Activated CD4-positive, alpha-beta T cell treated with anti-CD3 and anti-CD28 coated beads, Interleukin-2, amount 50 U/mL, for 48 hours (primary cell): ENCODE measurements at places on chromosomes 5 and 9.

DNA sequence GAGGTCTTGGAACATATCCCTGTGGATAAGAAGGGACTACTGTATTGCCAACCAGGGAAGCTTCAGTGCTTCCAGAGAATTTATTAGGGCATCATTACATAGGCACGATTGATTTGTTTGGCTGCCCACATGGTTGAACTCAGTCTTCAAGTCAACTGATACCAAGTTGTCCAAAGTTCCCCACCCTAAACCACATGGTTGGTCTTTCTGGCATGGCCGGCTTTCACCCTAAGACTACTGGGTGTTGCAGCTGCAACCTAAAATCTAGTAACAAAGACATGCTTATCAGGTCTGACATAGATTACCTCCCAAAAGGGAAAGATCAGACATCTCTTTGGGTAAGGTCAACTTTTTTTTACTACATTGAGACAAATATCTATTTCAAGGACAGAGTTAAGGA is 37.0 kb downstream of the FAF2 start:
- no peak for DNase-seq

- DNase-seq = no peak
Observed at GRCh38 chr5:122089096-122090013, 11.3 kb upstream of the LOX start.

- no peak for DNase-seq
Observed at GRCh38 chr5:113939988-113940387, 421.9 kb upstream of the KCNN2 start.

- DNase-seq = no peak
Observed at GRCh38 chr5:150605546-150605945, 34.9 kb upstream of the SYNPO start.

DNA sequence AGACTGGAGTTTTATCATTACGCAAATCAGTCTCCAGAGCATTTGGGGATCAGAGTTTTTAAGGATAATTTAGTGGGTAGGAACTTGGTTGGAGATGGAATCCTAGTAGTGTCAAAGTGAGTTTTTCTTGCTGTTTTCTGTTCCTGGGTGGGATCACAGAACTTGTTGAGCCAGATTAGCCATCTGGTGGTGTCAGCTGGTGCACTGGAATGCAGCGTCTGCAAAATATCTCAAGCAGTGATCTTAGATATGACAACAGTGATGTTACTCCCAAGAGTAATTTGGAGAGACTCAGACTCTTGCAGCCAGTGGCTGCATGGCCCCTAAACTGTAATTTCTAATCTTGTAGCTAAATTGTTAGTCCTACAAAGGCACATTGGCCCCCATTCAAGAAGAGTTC is 1257.8 kb downstream of the MAT2B start:
- DNase-seq = no peak

- DNase-seq = no peak
Observed at GRCh38 chr5:164998590-164998989, 1493.2 kb downstream of the MAT2B start.

DNA sequence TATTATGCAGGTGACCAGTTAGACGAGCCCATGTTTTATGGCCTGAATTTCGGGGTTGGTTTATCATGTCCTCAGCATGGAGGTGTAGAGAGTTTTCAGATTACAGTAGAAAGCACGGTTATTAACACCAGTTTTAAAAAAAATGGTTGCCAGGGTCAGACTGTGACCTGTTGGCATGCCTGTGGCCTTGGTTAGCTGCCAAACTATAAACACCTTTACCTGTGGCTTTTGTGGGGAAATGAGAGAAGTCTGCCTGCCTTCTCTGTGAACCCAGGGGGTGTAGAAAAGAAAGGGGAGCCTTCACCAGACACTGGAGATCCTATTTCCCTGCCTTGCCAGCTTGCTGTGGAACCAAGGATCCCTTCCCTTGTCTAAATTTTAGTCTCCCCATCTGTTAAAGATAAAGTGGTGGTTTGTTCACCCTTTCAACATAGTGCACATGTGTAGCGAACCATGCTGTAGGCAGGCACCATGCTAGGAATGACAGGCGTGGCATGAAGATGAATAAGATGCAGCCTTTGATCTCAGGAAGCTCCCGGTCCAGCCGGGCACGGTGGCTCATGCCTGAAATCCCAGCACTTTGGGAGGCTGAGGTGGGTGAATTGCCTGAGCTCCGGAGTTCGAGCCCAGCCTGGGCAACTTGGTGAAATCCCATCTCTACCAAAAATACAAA is 6.1 kb upstream of the PHF19 start:
- no peak for DNase-seq

- DNase-seq = no peak
Observed at GRCh38 chr5:164869325-164869724, 1363.9 kb downstream of the MAT2B start.

DNA sequence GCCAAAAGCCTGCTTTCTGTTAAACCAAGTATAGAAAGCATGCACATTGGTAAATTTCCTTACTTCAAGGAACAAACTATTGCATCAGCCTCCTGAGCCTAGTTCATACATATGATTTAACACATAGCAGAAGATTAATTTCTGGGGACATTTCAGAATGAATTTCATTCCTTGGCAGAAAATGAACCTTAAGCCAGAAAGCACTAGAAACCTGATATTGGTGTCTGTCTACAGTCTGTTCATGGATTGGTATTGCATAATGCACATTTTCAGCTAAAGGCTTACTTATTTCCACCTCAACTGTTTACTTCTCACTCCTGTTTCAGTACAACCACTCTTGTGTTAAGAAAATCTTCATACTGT is 1471.8 kb upstream of the NUDT12 start:
- no peak for DNase-seq

- no peak for DNase-seq
Observed at GRCh38 chr5:139704748-139705147, 56.6 kb downstream of the CXXC5 start.

DNA sequence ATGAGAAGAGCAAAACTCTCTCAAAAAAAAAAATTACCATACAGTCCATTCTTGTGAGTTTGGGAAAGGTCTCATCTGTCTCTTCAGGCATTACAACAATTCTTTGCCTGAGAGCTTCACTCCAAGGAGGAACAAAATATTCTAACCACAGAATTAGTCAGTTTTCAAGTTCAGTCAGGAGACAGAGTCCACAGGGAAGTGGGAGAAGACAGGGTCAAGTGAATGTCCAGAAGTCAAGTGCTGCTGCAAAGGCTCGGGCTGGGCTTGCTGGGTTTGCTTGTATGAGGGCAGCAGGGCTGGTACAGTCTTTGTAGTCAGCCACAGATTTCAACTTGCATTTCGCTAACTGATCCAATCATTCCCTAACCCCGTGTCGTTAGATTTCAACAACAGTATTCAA is 17.6 kb upstream of the HEXB start:
- no peak for DNase-seq

- no peak for DNase-seq
Observed at GRCh38 chr5:158917731-158918130, 182.0 kb downstream of the EBF1 start.

- DNase-seq = peak; percentile 8
Observed at GRCh38 chr5:53262348-53262970, 152.9 kb upstream of the MOCS2 start.

DNA sequence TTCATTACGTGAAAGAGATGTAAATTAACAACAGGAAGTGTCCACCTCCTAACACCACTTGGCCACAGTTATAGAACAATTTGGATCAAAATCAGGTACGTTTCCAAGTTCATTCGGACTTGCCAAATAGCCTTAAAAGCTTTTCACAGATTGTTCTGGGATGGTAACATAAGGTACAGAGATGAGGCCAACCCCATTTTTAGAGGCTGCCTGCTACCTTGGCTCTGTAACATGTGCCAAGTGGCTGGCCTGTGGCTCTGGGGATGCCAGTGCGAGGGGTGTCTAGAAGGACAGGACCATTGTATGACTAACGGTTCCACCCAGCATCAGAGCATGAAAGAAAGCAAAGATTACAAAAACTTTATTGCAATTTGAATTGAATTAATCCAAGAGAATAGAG is 91.0 kb downstream of the LHFPL2 start:
- no peak for DNase-seq

DNA sequence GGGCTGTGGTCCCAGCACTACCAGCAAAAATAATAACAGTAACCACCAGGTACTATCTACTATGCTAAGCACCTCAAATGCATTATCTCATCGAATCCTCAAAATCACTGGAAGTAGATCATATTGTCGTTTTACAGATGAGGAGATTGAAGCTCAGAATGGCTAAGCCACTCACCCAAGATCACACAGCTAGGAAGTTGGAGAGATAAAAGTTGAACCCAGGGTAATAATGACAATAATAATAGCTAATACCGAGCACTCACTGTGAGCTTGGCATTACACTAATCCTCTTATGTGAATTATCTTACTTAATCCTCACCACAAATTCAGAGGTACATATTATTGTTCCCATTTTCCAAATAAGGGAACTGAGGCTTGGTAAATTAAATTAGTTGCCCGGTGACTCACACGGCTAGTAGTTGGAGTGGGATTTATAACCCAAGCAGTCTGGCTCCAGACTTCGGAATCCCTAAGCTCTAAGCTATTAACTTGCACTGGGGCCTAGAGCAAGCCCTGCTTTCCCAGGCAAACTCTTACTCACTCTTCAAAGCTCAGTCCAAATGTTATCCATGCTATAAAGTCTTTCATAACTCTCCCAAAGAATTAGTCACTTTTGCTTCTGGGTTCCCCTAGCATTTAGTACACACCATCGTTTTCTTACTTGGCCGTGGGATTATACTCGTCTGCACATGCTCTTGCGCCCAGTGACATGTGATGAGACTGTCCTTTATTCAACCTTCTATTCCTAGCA is 3.8 kb downstream of the ARSI start:
- no peak for DNase-seq

GRCh38 chr9:9625248-9625647 is 987.6 kb downstream of the PTPRD start:
- no peak for DNase-seq

- no peak for DNase-seq
Observed at GRCh38 chr5:41559184-41559583, 48.8 kb upstream of the PLCXD3 start.

- DNase-seq = no peak
Observed at GRCh38 chr9:121910491-121911040, 182.5 kb downstream of the TTLL11 start.

- DNase-seq = no peak
Observed at GRCh38 chr9:15735083-15735857, 182.4 kb downstream of the CCDC171 start.

- no peak for DNase-seq
Observed at GRCh38 chr5:107889387-107889786, 218.7 kb upstream of the EFNA5 start.

DNA sequence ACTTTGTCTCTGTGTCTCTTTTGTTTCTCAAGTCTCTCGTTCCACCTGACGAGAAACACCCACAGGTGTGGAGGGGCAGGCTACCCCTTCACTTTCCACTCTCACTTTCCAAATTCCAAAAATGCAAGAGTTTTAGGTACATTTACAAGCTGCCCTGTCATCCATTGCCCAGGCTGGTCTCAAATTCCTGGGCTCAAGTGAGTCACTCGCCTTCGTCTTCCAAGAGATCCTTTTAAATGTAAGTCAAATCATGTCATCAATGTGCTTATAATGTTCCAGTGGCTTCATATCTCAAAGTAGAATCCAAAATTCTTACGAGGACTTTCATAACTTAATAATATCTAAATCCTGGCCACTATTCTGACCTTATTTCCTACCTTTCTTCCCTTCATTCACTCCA is 20.4 kb upstream of the UGCG start:
- no peak for DNase-seq

DNA sequence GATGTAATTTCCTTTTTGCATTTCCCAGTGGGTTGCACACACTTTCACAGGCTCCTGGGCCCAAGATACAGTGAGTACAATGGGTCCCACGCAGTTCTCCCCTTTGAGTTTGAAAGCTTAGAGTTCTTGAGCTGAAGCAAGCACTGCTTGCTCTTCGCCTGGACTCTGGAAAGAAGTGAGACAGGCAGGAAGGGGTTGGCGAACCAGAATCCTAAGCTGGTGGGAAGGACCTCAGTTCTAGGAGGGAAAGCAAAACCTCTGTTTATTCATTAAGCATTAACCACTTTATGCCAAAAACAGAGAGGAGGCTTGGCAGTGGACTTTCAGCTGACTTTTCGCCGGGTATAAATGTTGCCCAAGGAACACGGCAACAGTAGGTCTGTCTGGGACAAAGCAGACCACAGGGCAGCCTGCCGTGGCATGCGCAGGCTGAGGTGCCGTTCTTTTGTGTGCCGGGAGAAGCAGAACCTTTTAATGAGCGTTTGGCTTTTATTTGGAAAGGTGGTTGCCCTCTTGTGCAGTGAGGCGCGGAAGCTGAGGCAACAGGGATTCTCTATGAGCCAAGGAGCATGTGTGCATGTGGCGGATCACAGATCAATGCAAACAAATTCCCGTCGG is 239.9 kb upstream of the PANK3 start:
- no peak for DNase-seq

- no peak for DNase-seq
Observed at GRCh38 chr5:94181895-94182294, 436.5 kb downstream of the KIAA0825 start.

DNA sequence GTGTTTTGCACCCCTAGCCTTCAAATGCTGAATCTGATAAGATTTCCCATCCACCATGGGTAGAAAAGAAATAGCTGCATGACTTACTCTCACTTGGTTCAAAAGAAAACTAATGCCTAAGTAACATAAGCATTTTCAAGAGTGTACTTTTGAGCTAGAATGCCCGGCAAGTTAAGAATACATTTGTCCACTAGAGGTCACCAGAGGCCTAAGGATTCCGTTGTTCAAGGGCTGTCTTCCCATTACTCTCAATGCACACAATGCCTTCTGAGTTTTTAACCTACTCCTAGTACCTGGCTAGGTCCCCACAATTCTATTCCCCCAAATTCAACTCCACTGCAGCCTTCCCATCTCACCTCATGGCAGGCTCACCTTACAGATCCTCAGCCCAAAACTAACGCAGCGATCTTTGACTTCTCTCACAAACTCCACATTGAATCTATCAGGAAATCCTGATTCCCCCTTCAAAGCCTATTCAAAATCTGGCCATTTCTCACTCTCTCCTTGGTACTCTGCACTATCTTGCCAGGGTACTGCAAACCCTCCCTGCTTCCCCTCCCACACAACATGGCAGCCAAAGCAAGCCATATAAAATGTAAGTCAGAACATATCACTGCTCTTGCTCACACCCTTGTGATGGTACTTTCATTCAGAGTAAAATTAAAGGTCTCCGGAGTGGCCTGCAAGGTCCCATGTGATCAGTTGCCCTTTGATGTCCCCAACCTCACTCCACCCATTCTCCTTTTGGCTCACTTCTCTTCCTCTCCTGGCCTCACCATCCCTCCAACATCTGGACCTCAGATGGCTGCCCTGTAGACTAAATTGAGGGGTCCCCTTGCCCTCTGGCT is 13.4 kb downstream of the OXCT1 start:
- DNase-seq = peak; percentile 33

DNA sequence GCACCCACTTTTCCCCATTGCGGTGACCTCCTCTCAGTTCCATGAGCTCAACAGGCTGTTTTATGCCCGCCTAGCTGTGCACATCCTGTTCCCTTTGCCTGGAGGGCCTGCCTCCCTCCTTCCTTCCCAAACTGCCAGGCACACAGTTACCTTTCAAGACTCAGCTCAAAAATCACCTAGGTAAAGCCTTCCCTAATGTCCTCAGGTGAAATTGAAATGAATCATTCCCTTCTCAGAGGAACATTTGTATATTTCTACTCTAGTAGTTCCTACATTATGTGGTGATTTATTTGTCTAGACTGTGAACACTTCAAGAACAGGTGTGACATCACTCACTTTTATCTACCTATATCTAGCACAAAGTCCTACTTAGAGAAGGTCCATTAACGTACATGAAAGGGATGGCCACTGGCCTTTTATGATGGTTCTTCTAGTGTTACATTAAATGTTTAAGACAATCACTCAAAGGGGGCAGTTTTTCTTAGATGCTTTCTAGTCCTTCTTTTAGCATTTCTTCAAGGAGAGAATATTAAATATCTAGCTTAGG is 103.5 kb upstream of the EQTN start:
- no peak for DNase-seq

- no peak for DNase-seq
Observed at GRCh38 chr5:61686491-61687257, 354.6 kb downstream of the ZSWIM6 start.
